ENCODE measurements at places on chromosomes 5 and 9.

GRCh38 chr5:144698484-144698883, 527.8 kb downstream of the KCTD16 start:
- no peak for DNase-seq

DNA sequence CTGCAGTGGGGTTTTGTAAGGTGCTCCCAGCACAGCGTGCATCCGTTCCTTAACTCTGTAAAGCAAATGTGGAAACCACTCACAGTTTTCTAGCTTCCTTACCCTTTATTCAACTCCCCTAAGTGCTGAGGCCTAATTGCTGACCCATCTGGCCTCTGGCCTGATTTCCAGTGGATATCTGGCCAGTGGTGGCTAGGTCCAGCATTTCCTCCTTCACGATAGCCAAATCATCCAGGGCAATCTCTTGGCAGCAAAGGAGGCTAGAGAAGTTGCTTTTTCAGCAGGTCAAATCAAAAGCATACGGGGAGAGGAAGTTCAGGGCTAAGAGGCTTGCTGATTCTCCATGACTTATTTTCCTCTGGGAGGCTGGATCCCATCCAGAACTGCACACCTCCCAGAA, 286.3 kb upstream of the VLDLR start:
- peak; percentile 7 for DNase-seq

DNA sequence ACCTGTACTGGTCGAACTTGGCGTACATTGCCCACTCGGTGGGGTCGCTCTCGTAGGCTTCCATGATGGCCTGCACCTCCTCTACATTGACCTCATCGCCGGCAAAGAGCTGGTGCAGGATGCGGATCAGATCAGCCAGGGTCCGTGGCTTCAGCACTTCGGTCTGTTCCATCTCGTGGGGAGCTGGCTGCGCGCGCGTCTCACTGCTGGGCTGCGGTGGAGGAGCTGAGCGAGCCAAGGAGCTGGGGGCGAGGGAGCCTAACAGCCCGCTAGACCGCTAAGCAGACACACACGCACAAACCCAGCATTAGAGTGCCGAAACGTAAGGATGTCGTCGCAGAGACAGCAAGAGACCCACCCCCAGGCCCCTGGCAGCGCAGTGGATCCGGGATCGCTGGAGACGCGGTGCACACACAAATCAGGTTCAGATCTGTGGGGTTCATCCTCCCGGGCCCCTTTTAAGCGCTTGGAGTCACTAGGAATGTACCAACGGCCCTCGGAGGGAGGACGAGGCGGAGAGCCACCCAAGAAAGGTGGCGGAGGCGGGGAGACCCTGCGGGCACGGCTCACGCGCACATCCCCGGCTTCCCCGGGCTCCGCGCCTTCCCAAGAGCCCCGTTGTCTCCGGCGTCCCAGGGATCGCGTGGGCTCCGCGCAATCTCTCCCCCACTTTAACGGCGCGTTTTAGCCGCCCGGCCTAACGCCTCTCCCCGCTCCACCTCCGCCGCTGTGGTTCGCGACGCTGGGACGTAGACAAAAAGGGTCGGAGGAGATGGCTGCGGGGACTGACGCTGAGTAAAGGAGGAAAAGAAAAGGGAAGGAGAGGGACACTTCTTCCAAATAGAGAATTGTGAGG, at the start of gene CDO1:
CDO1 (minus strand) TSS at position 434 of the 856 bp plus-strand sequence; CDS start at position 172, 262 bp downstream.
- DNase-seq: peak; percentile 85

GRCh38 chr9:16343249-16344237, 526.9 kb downstream of the BNC2 start:
- DNase-seq: no peak

GRCh38 chr5:16521521-16522483, 56.2 kb upstream of the ZNF622 start:
- DNase-seq: no peak

GRCh38 chr5:18366234-18366633, 732.0 kb downstream of the TAF11L14 start:
- no peak for DNase-seq

DNA sequence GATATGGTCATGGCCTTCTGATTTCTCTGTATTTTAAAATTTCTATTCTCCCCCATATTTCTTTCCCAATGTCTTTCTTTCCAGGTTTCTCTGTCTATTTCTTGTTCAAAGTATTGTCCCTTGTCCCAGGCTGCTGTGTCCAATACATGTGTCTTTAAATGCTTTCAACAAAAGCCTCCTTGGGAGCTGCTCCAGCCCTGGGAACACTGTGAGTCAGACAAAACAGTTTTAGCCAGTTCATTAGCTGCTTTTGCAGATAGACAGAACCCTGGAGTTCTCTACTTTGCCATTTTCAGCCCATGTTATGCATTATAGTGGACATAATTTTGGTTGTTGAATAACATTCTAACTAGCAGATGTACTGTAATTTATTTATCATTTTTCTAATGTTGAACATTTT, 20.5 kb upstream of the JAK2 start:
- DNase-seq: no peak

DNA sequence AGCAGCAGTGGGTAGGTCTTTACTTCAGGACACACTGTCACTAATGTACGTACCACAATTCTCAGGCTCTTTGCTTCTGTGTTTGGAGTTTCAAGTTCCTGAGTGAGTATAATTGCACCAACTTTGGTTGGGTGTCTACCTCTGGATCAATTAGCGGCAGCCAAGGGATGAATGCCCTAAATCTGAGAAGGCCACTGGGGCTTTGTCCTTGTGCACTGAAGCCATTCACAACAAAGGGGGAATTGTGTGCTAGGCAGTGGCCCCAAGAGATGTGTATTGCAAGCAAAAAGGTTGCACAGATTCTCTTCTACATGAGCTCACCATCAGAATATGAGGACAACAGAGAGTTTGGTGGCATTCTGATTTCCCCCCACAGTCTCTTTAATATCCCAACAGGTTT, 3.9 kb upstream of the PHF24 start:
- DNase-seq: no peak

DNA sequence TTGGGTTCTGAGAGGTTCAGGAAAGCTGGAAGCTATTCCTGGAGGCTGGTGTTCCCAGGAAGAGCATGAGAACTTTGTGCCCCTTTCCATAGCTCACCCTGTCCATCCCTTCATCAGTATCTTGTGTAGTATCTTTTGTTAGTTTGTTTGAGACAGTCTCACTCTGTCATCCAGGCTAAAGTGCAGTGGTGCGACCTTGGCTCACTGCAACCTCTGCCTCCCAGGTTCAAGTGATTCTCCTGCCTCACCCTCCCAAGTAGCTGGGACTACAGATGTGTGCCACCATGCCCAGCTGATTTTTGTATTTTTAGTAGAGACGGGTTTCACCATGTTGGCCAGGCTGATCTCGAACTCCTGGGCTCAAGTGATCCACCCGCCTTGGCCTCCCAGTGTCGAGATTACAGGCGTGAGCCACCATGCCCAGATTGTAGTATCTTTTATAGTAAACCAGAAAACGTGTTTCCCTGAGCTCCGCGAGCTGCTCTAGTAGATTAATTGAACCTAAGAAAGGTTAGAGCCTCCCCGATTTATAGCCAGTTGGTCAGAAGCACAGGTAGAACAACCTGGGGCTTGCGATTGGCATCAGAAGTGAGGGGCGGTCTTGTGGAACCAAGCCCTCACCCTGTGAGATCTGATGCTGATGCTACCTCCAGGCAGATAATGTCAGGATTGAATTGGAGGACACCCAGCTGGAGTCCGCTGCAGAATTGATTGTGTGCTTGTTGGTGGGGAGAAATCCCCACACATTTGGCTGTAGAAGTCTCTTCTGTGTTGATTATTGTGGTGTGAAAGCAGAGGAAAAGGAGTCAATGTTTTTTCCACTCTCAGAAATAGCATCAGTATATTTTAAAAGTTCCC, 32.3 kb downstream of the ATP6V0E1 start:
- DNase-seq: no peak

- no peak for DNase-seq
Measured at GRCh38 chr9:18666986-18667772, 193.2 kb downstream of the ADAMTSL1 start.

- DNase-seq: peak; percentile 82
Measured at GRCh38 chr5:142063878-142064331, 44.7 kb upstream of the NDFIP1 start.

DNA sequence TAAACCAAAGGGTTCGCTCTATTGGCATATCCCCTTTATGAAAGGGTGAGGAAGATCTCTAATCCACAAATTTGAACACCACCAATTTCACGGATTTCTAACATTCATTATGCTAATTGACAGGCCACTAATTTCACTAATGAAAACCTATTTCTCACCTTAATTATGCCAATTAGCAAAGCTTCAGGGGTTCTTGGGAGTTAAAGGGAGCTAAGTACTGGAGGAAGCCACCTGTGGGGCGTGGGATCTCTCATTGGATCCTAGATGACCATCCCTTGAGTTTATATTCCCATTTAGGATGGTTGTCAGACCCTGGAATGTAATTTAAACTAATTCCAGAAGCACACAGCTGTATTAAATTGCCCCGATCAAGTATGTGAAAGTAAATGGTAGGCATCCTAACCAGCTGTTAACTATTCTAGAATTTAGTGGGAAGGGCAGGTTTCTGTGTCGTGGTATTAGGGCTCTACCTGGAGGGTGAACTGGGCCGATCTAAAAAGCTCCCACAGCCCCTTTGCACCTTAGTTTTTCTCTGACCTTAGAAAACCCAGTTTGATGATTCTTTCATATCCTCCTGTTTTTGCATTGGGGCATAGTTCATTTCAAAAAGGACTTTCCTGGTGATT, 77.1 kb downstream of the C9orf152 start:
- DNase-seq: no peak

- DNase-seq: no peak
Measured at GRCh38 chr5:67240846-67241245, 44.2 kb upstream of the CD180 start.

- no peak for DNase-seq
Measured at GRCh38 chr5:45383985-45384384, 312.2 kb downstream of the HCN1 start.

DNA sequence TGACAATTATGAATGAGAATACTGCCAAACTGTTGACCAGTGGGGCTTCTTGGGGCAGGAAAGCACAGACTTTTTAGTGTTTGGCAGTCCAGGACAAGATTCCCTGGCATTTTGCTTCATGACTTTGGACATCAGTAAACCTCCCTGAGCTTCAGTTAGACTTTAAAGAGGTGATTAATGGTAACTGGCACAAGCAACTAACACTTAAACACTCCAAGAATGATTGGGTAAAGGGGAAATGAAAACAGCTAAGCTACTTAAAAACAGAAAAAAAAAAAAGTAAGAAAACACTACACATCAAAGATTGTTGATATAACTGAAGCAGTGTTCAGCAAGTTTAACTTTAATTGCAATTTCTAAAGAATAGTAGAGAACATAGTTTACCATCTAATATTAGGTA, 13.4 kb downstream of the PAIP1 start:
- DNase-seq: no peak

DNA sequence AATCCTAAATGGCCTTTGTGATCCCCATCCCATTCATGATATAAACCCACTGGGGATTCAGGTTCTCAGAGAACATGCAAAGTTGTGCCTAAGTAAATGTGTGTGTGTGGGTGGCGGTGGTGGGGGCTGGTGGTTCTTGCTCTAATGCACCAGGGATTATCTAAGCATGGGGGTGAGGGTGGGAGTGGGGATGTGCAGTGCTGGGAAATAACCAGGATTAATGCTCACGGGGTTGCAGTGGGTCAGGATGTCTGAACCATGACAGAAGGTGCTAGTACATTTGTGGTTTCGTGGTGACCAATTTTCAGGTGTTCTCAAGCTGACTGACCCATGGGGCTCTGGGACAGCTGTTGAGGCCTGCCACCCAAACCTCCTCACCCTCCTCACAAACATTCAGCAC, 101.0 kb downstream of the ZNF608 start:
- DNase-seq: no peak

GRCh38 chr9:69012696-69013381, 1.1 kb downstream of the PRKACG start:
- no peak for DNase-seq

- DNase-seq: no peak
Measured at GRCh38 chr5:165495829-165496380, 1990.5 kb downstream of the MAT2B start.

DNA sequence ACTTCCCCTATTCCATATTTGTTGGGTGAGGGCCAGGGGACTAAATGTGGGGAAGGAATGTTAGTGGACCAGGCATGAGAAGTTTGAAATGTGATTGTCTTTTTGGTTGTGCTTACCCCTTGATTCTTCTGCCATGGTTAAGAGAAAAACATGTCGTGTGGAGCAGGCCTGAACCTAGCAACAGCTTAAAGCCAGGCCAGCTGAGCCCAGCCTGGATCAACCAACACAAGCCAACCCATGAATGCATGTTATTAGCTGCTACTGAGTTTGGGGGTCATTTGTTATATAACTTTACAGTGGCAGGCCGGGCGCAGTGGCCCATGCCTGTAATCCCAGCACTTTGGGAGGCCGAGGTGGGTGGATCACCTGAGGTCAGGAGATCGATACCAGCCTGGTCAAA, 52.4 kb upstream of the TRIO start:
- no peak for DNase-seq

GRCh38 chr5:1099926-1100663, 11.8 kb downstream of the SLC12A7 start:
- DNase-seq: no peak

DNA sequence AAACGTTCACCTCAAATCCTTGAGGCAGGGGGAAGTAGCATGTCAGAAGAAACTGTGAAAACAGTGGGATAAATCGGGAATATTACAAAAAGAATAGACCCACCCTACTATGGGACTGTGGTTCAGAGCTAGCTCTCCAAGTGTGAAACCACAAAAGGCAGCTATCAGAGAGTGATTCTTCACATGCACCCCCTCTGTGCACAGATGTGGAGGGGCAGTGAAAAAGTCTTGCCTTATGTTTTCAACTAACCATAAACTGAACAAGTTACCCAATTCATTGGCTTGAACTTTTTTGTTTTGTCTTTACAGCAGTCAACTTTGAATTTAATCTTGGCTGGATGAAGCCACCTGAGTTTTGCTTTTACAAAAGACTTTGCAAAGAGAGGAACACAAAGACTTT, 98.8 kb upstream of the NR4A3 start:
- no peak for DNase-seq

- no peak for DNase-seq
Measured at GRCh38 chr9:38244971-38245370, 147.5 kb upstream of the ALDH1B1 start.

- no peak for DNase-seq
Measured at GRCh38 chr9:120158221-120158620, 421.7 kb downstream of the CDK5RAP2 start.

GRCh38 chr9:83355729-83356151, 182.5 kb downstream of the FRMD3 start:
- DNase-seq: peak; percentile 78

GRCh38 chr9:19130436-19130835, 3.1 kb upstream of the PLIN2 start:
- no peak for DNase-seq
